ENCODE measurements at places on chromosomes 13 and 19.
A peak's percentile ranks its signal among the peaks of the same experiment; 100 is the strongest.

- peak; percentile 24 for DNase-seq
Observed at GRCh38 chr19:18119717-18120105, 22.1 kb downstream of the MAST3 start.

DNA sequence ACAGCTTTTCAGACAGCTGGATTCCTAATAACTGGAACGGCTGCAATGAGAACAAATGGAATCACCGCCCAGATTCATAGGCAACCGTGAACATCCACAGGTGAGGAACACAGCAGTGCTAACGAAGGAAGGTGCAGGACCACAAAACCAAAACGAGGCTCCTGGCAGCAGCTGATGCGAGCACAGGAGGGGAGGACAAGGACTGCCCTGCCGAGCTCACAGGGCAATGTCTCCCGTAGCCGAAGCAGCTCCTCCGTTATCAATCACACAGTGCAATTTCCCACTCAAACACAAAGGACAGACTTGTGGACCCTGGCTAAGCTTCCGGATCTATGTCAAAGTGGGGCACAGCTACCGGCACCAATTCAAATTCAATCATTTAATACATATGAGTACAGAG, 70.6 kb downstream of the STK24 start:
- no peak for DNase-seq

GRCh38 chr13:101325423-101325822, 90.9 kb downstream of the NALCN start:
- no peak for DNase-seq

DNA sequence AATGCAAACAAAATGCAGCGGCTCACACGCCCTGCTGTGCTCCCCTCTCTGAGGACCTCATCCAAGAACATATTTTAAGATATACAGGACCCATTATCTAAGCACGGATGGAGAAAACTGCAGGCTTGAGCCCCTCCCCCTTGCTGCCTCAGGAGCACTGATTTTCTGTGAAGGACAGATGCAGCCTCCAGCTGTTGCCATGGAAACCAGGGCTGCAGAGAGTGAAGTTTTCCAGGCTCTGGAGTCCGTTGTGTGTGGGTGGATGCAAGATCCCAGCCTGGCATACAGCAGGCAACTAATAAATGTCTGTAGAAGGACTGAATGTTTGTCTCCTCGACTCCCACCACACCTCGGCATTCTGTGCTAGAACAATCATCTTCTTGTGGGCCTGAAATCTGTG, 105.6 kb upstream of the PEG3 start:
- DNase-seq, result no peak

- DNase-seq, result no peak
Observed at GRCh38 chr13:31435536-31435935, 235.8 kb downstream of the B3GLCT start.

GRCh38 chr19:52140032-52140710, 433 bp upstream of the ZNF616 start:
- DNase-seq, result peak; percentile 95

GRCh38 chr19:12581100-12581499, 29.5 kb downstream of the ZNF490 start:
- no peak for DNase-seq

DNA sequence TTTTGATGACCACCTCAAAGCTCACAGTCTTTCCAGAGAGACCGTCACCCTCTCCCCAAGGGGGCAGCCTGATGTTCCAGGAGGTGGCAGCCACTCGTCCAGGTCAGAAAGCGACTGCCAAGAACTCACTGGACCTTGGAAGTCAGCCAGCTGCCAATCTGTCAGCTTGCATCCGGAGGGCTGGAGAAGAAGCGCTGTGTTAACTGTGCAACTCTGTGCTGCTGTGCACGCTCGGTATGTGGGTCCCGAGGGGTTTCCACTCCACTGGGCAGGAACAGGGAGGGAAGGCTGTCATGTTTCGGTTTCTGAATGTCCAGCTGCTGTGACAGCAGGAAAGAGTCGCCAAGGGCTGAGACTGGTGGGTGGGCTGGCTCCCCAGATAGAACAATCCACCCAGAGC, 89.2 kb downstream of the CACNA1A start:
- no peak for DNase-seq

- DNase-seq, result no peak
Observed at GRCh38 chr19:33247441-33247819, 21.8 kb upstream of the SLC7A10 start.

- no peak for DNase-seq
Observed at GRCh38 chr19:2195361-2195760, 31.6 kb downstream of the DOT1L start.

GRCh38 chr13:85729296-85729695, 69.9 kb downstream of the SLITRK6 start:
- DNase-seq, result no peak

DNA sequence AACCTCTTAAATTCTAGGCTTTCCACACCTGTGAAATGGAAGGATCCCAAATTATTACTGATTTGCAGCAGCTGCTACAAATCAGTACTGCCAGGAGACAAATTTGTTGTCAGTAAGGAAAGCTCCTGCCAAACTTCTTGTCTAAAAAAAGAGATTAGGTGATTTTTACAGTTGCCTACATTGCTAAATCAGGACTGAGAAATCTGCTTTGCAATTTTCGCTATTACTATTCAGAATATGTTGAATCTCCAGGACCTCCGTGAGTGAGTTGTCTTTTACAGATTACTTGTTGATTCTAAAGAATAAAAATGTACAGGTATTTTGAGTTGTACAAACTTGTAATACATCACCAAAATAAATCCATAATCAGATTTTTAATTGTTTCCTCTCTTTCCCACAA, 1815.9 kb downstream of the PCDH9 start:
- no peak for DNase-seq

- DNase-seq, result peak; percentile 70
Observed at GRCh38 chr19:17938092-17938845, 5.5 kb downstream of the CCDC124 start.

DNA sequence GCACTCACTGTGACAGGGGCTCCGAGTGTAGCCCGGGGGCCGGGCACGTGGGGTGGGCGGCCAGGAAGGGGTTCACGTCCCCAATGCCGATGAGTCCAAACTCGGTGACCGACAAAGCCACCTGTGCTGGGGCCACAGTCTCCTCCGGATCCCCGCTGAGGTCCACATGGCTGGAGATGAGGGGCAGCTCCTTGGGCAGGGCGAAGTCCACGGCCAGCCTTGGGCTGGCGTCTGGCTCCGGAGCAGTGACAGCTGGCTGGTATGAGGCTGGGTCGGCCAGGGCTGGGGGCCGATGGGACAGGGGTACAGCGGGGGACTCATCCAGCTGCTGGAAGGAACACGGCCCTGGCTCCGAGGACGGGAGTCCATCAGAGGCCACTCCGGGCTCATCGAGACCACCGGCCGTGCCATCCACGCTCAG, 15.9 kb upstream of the PLPP2 start:
- DNase-seq, result no peak

GRCh38 chr19:45180936-45181335, 2.4 kb downstream of the BLOC1S3 start:
- DNase-seq, result no peak

DNA sequence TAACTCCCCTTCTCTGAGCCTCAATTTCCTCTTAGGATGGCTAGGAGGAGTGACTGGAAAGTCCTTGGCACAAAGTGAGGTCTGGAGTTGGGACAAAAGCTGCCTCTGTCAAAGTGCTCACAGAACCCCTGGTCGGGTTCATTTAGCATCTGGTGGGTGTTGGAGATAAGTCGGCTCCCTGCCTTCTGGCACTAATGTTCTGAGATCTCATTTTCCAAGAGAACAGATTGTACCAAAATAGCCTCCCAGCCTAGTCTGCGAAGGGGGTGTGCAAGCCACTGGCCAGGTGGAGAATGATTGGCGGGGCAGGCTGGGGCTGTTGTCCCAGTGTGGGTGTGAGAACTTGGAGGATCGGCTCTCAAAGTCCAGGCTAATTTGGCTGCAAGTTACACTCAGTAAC, 20.7 kb upstream of the NWD1 start:
- DNase-seq, result no peak

- no peak for DNase-seq
Observed at GRCh38 chr13:51298812-51299211, 40.7 kb upstream of the SERPINE3 start.

- no peak for DNase-seq
Observed at GRCh38 chr19:20313894-20314293, 146.9 kb downstream of the ZNF486 start.

GRCh38 chr13:33213797-33214196, 71.8 kb downstream of the STARD13 start:
- no peak for DNase-seq

GRCh38 chr13:44032802-44033201, 153.1 kb downstream of the LACC1 start:
- no peak for DNase-seq

GRCh38 chr19:50739914-50740426, 16.8 kb downstream of the CLEC11A start:
- DNase-seq, result no peak

DNA sequence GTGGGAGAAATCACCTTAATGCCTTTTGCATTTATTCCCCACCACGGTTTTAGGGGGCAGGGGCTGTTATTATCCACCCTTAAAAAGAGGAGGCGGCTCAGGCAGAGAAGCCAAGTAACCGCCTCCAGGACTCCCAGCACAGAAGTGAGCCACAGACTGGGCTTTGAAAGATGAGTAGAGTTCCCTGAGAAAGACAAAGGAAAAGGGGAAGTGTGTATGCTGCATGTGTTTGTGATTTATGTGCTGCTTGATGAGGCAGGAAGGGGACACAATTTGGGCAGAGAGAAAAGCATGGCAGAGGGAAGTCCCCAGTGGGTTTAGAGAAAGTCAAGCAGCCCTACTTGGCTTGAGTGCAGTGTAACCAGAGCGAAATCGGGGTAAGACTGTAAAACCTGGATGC, 85.0 kb downstream of the DOCK9 start:
- no peak for DNase-seq

GRCh38 chr19:13834244-13835069, 39.2 kb downstream of the ZSWIM4 start:
- DNase-seq, result no peak

GRCh38 chr13:105969761-105970160, 565.7 kb downstream of the EFNB2 start:
- DNase-seq, result no peak

- no peak for DNase-seq
Observed at GRCh38 chr13:79096099-79096498, 310.0 kb downstream of the RBM26 start.

DNA sequence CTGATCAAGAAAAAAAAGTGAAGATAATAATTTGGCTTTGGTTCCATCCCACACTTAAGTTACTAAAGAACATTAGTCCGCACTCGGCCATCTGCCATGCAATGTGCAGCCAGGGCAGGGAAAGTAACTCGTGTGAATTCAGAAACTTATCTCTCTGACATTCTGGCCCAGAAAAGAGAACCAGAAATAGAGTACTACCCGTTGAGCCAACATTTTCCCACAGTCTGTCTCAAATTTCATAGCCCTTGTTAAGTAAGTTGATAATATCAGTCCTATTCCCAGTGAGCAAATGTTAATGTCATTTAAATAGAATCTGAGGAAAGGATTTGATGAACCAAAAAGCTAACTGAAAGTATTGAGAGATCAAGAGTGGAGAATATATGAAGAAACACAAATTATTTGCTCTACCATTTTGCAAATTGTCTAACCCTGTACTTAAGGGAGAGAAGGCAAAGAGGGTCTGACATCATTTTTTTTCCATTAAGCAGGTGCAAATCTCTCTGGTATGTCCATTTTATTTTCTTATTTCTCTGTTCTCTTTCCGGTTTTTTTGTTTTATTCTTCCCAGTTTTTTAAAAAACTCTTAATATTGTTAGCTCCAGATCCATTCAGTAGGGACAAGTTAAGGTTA, 156.3 kb downstream of the NDFIP2 start:
- no peak for DNase-seq

DNA sequence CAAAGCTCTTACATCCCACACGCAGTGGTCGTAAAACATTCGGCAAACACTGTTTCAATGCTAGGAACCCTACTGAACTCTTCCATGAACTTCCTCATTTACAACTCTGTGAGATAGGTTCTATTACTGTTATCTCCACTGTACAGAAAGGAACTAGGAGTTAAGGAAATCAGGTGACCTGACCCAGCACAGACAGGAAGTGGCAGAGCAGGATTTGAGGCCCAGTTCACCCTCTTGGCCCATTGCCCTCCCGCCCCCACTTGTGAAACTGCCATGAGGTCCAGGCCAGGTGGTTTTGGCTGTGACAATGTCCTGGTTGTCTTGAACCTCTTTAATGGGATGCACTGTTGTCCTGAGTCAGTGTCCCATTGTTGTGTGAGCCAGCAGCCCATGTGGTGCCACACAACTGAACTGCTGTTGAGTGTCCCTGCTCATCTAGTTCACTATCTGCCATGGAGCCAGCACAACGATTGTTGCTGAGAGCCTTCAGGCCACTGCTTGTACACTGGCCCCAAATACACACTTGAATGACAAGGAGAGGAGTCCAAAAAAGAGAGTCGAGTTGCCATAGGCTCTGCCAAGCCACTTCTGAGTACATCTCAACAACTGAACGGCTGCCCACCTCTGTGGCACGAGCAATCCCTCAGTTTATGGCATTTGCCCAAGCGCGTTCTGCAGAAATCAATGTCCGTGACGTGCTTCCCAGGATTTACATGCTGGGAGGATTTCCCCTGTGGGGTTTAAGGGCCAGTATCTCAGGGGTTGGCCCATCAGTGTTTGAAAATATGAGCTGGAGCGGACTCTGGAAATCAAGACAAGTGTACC, 484.6 kb downstream of the TSHZ3 start:
- DNase-seq, result no peak

GRCh38 chr13:103640606-103641005, 574.4 kb upstream of the SLC10A2 start:
- no peak for DNase-seq

DNA sequence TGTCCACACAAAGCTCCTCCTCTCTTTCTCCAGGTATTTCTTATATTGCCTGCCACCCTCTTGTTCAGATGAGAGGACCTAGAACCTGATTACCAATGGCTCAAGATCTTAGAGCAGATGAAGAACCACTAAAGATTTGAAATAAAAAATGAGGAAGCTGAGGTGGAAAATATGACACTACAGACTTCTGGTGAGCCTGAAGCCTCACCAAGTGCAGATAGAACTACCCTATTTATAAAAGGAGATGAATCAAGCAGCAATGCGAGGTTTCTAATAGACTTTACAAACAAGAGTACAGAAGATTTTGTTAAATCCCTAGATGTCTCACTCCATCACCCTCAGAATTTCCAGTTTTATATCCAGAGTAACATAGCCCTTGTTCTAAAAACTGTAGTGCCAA, 345.8 kb downstream of the TBC1D4 start:
- no peak for DNase-seq

DNA sequence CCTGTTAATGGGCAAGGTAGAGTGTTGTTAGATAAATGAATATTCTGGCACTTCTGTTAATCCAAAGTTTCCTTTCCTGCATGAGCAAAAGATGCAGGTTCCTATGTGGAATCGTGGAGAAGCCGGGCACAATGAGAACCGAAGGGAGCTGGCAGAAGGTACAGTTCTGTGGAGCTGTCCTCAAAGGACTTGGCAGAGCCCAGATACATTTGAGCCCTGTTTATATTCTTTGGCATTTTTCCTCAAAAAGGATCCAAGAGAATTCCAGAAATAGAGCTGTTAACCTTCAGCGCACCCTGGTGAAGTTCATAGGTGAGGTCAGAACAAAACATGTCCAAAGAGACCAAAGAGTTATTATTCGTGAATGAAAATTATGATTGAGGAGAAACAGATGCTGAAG, 4.0 kb upstream of the DLEU7 start:
- DNase-seq, result no peak
